Placental pericyte (primary cell): ENCODE measurements at places on chromosomes 12 and 14. TPM values are rescaled to one million over a fixed set of nuclear protein-coding genes. Genes with fewer than 3 reads are reported as not detected.

The HCAR3 gene
- 0.14 and 1.8 TPM in 2 replicates for total RNA-seq

The LHX5 gene
- total RNA-seq: not detected in 2 replicates

The RNASE1 gene
- total RNA-seq: 0.43 TPM in 1 of 2 replicates, not detected in the other

The KITLG gene
- total RNA-seq: 18.8 and 38.1 TPM in 2 replicates

The RABGGTA gene
- 37.9 and 45.2 TPM in 2 replicates for total RNA-seq
